ENCODE measurements at places on chromosomes 16 and 17. TPM values are rescaled to one million over a fixed set of nuclear protein-coding genes. Genes with fewer than 3 reads are reported as not detected.

The KRT16 gene
- not detected for total RNA-seq

DNA sequence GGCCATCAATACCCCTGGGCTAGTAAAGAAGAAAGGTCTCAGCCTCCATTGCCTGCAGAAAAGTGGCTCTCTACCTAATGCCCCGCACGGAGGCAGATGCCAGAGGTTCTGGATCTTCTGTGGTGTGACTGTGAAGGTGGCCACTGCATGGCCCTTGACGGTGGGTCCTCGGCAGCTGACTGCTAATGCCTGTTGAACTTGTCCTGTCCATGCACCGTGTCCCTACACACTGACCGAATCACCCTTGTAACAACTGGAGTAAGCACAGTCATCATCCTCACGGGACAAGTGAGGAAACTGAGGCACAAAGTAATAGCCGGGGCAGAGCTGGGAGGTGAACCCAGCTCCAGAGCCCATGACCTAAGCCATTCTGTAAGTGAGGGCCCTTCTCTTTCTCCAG, 48.8 kb downstream of the MYH11 start:
- no peak for DNase-seq

The TEKT5 gene
- 0.82 TPM for total RNA-seq

DNA sequence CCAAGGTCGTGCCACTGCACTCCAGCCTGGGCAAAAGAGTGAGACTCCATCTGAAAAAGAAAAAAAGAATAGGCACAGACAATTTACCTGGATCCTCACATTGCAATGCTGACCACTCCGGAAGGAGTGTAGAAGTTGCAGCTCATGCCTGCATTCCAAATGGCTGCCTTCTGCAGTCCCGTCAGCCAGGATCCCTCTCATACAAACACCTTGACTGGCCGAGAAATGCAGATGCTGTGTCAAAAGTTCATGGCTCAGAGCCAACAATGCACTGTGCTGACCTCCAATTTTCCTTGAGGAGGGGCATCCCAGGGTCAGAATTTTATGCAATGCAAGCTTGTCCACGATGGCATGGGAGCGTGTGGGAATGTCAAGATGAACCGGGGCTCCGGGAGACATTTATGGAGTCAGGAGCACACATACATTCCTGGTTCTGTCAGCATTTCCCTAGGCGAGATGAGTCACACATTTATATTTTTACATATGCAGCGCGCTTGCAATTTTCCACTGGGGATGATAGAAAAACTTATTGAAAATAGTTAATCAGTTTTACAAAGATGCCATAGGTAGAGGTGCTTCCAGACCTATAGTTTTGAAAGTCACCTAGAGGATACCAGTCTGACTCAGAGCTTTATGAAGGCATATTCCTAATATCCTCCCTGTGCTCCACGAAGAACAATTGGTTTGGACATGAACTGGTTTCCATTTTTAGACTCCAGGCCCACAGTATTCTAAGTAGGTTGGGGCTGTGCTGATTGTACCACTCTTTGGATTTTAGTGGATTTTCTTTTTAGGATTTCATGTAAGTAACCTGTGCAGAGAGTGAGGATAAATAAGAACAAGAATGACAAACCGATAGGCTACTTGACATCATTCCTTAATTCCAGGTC, 614.6 kb downstream of the MAF start:
- DNase-seq: no peak

GRCh38 chr16:4316108-4316863, 419 bp downstream of the GLIS2 start:
- DNase-seq: peak; percentile 23

- peak; percentile 92 for DNase-seq
These were observed at the start of gene ACSM3 for GRCh38 chr16:20763461-20764232. Gene ACSM3, plus strand, starts transcription at chr16:20764014. Its CDS starts 6,021 bp downstream, at chr16:20770035.

- DNase-seq: peak; percentile 63
These were observed 37.5 kb downstream of the ERCC4 start for GRCh38 chr16:13957197-13958078.

DNA sequence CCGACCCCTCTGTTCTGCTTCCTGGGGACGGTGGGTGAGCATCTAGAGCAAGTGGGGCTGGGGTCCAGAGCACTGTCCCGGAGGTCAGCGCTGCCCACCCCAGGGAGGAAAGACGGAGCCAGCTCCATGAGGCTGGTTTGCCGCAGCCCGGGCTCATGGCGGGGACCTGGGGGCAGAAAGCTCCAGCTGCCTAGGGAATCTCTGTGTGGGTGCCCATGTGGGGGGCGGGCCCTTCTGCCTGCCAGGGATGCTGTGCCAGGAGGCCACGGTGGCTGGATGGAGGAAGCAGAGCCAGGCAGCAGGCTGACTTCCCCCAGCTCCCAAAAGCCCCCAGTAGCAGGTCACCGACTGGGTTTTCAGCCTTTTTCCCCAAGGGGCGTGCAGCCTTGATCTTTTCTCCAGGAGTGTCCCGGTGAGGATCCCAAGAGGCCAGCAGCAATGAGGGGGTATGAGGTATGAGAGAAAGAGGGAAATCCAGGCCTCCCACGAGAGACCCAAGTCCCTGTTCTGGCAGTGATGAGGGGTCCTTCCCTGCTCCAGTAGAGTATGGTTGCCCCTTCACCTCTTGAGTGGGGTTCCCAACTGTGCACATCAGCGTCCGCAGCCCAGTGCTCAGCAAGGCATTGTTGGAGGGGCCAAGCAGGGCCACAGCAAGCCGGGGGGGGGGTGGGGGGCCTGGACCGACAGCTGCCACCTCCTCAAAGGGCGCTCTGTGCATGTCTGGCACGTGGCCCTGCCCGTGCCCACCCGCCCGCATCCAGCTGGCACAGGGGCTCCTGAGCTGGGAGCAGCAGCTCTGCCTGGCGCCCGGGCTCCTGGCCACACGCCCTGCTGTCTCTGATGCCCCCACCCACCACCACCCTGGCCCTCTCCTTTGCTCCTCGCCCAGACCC, 15.6 kb upstream of the BCAR1 start:
- no peak for DNase-seq

DNA sequence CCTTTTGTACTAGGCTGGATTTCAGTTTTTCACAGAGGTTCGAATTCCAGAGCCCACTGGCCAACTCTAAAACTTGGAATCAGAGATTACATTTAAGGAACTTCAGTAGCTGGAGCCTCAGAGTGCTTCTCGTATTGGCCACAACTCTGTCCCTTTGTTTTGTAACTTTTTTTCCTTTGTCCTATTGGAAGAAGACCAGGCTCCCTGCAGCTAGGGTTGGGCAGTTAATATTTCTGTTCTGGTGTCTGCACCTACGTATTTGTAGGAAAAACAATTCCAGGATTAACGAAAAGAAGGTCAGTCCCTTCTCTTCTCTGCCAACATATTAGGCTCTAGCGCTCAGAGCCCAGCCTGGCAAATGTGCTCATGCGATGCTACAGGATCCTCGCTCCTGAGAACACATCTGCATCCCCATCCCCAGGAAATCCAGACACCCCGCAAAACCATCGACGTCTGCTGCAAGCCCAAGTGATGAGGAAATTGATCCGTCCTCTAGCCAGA, 1.9 kb downstream of the CDH11 start:
- DNase-seq: no peak

DNA sequence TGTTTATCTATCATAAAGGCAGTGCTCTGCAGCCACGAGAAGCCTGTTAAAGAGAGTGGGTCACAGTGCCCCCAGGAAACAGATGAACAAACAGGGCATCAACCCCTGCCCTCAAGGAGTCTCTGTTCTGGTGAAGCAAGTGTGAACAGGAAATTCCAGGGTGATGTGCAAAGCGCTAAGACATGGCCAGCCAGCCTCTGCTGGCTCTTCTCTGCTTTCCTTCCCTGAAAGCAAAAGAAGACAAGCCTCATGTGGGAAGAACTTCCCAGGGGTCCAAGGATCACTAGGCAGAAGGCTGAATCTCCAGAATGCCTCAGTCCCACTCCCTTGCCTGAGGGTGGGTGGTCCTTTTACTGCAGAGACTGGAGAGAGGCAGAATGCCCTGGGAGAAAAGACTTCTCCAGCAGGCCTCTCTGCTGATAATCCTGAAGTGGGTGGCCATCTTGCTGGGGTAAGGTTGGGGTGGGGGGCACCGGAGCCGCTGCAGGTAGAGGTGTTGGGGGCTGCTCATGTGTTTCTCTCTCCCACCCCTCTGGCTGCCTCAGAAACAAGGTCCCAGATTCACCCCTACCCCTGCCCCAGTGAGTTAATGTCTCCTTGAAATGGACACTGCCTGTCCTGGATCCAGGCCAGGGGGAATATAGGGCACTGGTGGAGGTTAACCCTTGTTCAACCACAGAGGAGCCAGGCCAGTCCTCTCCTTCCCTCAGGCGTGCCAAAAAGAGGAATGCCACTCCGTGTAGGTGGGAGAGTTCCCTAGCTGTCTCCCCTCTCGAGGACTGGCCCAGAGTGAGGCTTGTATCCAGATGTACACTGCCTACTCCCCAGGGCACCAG, 2.4 kb downstream of the ANKRD13B start:
- no peak for DNase-seq

GRCh38 chr17:15247891-15248529, 17.1 kb downstream of the PMP22 start:
- DNase-seq: peak; percentile 13

DNA sequence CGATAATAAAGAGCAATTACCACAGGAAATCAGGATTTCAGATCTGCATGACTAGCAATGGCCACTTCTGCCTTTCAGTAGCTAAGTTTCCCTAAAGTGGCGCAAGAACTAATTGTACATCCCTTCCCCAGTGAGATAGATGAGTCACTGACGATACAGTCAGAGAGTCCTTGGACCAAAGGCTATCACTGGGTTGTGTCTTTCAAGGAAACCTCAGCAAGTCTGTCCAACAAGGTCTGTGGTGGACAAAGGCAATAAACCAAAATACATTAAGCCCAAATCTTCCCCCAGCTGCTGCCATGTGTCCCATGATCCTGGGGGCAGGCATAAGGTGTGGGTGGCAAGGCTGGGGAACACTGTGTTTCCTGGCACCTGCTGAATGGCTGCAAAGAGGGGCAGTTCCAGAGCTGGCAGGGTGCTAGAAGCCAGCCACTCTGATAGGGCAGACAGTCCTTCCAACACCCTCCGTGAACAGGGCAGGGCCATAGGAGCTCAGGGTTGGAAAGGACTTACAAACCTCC, 20.5 kb upstream of the MTMR4 start:
- DNase-seq: no peak

DNA sequence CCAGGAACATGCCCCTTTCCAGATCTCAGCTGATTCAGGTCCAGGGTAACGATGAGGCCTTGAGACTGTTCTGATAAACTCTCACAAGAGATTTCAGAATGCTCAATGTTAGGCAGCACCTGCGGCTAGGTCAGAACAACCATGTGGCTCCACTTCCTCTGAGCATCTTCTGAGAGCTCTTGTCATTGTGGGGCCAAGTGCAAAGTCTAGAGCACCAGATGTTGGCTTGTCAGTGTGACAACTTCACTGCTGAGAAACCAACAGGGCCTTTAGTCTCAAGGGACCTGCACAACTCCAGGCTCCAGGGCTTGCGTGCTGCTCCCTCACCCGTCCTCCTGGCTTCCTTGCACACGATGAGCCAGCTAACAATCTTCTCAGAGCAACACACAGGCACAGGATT, 29.0 kb downstream of the FCSK start:
- no peak for DNase-seq

GRCh38 chr17:78069695-78070094, 58.9 kb downstream of the TMC6 start:
- DNase-seq: no peak

GRCh38 chr17:15465045-15465701, 2.2 kb downstream of the CDRT4 start:
- DNase-seq: no peak

The C16orf86 gene
- 1.1 TPM for total RNA-seq

The SHBG gene
- 0.42 TPM for total RNA-seq

- peak; percentile 55 for DNase-seq
These were observed 18.6 kb downstream of the COG7 start for GRCh38 chr16:23434380-23434779.

The KIF19 gene
- total RNA-seq: 2.6 TPM

DNA sequence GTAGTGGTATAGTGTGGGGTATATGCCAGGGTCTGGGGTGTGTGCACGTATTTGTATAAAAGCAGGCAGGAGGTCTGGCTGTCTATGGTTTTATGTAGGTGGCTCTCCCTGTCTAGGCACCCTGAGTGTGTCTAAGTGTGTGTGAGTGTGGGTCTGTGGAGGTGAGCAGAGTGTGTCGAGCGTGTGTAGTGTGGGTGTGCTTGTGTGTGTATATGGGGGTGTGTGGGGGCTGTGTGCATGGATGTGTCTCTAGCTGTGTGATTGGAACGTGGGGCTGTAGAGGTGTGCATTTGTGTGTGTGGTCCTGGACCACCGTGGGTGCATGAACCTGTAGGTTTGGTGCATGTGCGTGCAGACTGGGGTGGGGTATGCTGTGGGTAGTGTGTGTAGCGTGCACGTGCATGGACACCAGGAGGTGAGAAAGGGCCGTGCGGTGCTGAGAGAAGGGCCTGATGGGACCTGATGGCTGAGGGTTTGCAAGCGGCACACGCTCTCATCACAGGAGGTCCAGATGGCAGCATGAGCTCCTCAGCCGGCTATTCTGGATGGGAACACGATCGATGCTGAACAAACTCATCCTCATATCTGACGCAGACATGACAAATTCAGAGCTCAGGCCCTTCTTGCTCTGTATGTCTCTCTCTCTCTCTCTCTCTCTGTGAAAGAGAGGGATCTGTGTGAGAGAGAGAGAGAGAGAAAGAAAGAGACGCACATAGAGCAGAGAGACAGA, 27.7 kb downstream of the SPACA3 start:
- no peak for DNase-seq

- no peak for DNase-seq
These were observed 31.6 kb downstream of the HOXB1 start for GRCh38 chr17:48499248-48499647.

The DDX19B gene
- 25.6 TPM for total RNA-seq

The GP1BA gene
- total RNA-seq: not detected

All from colonic mucosa (tissue), 4 donors.